Foreskin melanocyte (primary cell): ENCODE measurements at places on chromosomes 5 and 9.

- no peak for DNase-seq
Measured at GRCh38 chr5:57067597-57067924, 106.3 kb upstream of the GPBP1 start.

GRCh38 chr5:80763211-80763610, 108.4 kb upstream of the DHFR start:
- DNase-seq: no peak

GRCh38 chr5:169286572-169287300, 14.2 kb downstream of the SLIT3 start:
- DNase-seq: no peak

DNA sequence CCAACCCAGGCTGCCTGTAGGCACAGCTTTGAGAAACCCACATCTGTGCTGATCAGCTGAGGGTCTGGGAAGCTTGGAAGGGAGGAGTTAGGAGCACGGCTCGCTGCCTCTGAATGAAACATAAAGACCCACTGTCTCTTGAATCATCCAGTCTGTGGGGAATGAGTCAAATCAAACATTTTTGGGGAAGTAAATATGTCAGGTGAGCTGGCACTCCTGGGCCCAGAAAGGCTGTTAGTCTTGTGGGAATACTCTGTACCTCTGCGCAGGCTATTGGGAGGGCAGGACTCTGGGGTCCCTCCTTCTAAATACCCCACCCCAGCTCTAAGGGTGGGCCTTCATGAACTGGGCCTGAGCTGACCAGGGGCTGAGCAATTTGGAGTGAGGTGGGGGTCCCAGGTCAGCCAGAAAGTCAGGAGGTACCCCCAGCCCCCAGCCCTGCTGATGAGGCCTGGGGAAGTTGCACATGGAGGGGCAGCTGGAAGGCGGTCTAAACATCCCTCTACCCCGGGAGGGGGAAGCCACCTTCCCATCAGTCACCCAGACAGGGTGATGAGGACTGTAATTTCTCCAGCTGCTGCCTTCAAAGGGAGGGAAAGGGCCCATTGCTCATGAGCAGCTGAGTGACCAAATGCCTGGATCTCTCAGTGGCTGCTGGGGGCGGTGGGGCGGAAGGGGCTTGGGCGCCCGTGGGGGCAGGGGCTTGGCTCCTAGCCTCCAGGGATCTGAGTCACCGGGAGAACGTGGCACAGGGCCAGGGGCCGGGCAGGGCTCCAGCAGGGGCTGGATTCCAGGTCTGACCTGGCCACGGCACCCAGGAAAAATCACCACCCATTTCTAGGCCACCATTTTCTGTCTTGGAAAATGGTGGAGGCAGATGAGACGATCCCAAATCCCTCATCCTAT, 10.8 kb downstream of the FIBCD1 start:
- no peak for DNase-seq

GRCh38 chr5:147911427-147911826, 5.1 kb upstream of the C5orf46 start:
- no peak for DNase-seq

GRCh38 chr9:35611230-35611797, 6.3 kb downstream of the TESK1 start:
- no peak for DNase-seq

- no peak for DNase-seq
Measured at GRCh38 chr9:119986205-119986604, 593.8 kb downstream of the CDK5RAP2 start.

- DNase-seq: peak; percentile 64
Measured at GRCh38 chr5:79020861-79021561, 35.9 kb upstream of the ARSB start.

DNA sequence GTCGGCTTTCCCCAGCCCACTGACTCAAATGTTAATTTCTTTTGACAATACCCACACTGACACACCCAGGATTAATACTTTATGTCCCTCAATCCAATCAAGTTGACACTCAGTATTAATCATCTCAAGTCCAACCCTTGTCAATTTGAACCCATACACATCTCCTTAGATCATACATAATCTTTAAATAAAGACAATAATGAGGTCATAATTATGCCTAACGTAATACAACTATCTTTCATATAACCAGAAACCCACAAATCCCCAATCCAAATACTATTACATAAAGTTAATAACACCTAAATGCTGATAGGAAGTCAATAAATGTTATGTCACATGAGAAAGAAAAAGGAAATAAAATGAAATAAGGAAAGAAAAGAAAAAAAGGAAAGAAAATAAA, 934.2 kb downstream of the CDH9 start:
- no peak for DNase-seq

DNA sequence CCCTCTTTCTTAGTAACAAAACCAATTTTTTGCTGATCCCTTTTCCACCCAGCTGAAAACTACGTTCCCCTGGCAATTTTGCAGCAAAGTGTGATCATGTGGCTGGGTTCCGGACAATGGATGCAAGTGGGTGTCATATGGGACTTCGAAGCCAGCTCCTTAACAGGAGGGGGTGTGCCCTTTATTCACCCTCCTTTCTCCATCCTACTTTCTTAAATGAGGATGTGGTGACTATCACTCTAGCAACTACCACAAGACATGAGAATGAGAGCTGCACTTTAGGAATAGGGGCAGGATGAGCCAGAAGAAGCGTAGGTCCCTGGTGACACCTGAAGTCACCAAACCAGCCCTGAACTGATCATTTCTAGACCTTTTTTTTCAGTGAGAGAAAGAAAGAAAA, 58.9 kb downstream of the IRF1 start:
- DNase-seq: no peak

- DNase-seq: peak; percentile 50
Measured at GRCh38 chr9:23826120-23826629, at the start of gene ELAVL2. Gene ELAVL2, minus strand, starts transcription at chr9:23826240. Its CDS starts 64,006 bp downstream, at chr9:23762234.

GRCh38 chr5:16867577-16867953, 68.5 kb downstream of the MYO10 start:
- DNase-seq: no peak

- no peak for DNase-seq
Measured at GRCh38 chr5:31664566-31664965, 25.6 kb downstream of the PDZD2 start.
